ENCODE measurements at places on chromosomes 11 and 22.

DNA sequence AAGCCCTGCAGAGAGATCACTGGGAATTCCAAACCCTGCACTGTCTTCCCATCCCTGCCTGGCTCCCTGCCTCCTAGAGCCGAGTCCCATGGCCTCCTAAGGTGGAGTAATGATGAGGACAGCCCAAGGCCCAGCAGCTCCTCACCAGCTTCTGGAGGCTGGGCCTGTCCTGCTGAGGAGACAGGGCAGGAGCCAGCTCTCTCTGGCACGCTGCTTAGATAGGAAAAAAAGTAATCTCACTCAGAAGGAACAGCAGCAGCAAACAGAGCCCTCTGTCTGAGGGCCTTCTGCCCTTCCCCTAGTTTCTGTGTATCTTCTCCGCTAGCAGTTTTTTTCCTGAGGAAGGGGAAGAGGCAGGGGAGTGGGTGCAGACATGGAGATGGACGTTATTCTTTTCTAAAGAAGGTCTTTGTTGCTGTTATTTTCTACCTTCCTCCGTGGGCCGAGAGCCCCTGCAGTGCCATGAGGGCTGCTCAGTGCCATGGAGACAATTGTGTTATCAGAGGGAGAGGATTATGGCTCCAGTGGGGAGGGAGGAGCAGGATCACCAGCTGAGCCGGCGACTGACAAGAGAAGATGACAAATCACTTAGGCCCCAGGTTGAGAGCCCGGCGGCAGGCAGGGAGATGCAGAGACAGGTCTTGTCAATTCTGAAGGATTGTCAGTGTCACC lies 315.3 kb downstream of the BUD13 start:
- no peak for DNase-seq

DNA sequence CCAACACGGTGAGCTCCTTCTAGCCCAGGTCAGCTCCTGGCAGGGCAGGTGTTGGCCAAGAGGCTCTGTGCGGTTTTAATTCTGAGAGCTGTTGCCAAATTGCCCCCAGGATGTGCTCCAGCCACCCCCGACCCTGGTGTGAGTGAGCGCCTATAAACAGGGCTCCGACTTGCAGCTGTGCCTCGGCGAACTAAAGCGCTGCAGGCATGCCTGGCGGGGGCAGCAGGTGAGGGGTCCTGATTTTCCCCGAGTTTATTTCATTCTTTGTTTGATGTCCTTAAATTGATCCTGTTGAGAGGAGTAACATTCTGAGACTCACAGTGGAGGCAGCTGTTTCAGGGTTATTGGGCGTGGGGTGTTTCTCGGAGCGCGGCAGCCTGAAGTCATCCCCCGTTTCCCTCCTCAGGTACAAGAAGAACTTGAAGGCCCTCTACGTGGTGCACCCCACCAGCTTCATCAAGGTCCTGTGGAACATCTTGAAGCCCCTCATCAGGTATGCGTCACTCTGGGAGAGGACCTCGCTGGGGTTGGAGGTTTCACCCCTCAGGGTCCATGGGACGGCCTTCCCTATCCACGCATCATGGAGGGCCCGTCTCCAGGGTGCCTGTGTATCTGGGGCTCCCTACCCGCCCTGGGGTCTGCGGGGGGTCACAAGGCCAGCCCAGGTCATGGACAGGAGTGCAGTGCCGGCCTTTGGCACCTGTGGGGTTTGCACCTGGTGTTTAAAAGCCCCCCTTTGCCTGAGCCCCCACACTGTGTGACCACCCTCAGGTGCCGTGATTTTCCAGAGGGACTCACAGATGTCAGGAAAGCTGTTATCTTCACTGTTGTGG lies 62.1 kb downstream of the ARHGAP8 start:
- DNase-seq = no peak

DNA sequence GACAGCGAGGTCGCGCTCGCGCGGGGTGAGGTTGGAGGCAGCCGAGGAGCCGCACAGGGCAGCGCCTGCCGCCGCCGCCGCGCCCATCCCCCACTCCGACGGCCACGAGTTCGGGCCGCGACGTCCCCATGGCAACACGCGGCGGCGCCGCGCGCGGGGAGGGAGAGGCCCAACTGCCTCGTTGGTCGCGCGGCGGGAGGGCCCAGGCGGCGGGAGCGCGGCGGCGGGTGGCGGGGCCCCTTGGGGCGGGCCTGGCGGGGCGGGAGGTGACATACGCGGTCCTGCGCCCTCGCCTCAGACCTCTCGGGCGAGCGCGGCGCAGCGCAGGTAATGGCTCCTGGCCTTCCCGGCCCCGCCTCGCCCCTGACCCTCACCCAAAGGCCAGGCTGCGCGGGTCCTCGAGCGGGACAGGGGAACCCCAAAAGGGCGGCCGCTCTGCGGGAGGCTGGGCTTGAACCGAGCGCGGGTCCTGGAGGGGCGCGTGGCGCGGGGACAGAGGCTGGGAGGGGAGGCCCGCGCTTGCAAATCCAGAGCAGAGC lies at the start of gene DEUP1:
Gene DEUP1, plus strand, starts transcription at position 297 of the 539 bp plus-strand sequence. CDS start 1,518 bp downstream, outside the sequence.
- DNase-seq = no peak

DNA sequence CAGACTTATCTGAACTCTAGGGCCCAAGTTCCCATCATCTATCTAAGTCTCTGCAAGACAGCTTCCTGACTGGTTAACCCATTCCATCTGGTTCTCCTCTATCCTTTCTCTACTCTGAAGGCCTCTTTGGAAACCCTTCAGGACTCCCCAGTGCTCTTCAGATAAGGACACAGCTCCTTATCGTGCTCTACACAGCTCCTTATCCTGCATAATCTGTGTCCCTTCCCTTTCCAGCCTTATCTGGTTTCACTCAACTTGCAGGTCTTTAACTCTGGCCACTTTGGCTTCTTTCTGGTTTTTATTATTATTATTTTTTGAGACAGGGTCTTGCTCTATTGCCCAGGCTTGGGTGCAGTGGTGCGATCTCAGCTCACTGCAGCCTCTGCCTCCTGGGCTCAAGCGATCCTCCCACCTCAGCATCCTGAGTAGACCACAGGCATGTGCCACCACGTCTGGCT lies 10.6 kb downstream of the ENDOD1 start:
- no peak for DNase-seq

DNA sequence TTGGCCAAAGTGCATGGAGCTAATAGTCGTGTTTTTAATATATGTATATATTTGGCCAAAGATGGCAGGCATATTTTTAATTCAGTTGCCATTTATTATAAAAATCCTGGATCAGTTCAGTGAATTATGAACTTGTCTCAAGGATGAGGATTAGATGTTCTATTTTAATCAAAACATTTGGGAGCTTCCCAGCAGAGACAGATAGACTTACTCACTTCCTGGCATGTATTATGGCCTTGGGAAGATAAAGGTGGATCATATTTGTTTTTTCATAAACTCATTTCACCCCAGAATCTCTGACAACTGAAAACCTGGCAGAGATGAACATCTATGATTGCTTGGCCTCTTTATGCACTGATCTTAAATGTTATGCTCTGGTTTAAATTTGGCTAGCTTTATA lies 148.8 kb downstream of the NCAM1 start:
- DNase-seq = no peak

DNA sequence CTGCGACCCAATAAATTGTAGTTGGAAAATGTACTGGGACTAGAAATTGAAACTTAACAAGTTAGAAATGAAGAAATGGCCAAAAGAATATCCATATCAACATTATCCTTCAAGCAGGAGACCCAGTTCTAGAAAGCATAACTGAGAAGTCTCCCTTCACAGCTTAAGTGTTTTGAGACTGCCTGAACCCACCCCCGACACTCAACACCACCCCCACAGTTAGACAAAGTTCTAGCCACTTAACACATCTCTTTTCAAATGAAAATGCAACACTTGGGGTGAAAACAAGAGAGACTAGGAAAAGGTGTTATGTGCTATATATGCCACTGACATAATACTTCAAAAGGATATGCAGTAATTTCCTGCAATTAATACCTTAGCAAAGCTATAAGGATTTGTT lies 184.5 kb downstream of the SOX6 start:
- DNase-seq = no peak

GRCh38 chr11:46075928-46076327 lies 45.3 kb downstream of the PHF21A start:
- no peak for DNase-seq

DNA sequence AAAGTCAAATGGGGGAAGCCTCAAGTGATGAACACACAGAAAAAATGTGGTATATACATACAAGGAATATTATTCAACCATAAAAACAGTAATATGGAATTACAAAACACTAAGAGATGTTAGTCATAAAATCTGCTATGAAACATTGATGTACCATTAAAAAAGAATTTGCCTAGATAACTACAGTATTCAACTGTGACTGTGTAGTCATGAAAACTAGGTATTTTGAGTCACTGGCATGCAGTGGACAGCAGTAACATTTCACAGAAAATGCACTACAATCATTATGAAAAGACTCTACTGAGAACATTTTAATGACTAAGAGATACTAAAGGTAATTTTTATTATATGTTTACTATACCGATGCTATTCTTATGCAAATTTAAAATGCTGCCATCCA lies 11.7 kb downstream of the ZNF195 start:
- DNase-seq = no peak

DNA sequence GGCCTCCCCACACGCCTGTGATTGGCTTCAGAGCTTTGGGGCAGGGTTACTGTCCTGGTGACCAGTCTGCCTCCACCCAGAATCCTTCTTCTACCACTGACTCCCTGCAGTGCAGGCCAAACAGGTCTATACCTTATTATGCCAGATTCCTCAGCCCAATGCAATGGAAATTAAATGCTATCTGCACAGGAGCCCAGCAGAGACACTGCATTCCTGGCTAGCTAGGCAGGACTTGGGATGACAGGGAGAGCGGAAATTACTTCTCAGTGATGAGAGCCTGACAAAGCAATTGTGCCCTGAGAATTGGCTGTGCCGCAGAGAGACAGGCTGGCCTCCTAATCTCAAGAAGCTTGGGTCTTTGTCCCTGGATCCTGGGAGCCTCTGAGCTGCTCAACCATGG lies 143.8 kb upstream of the NCAM1 start:
- no peak for DNase-seq

GRCh38 chr11:103927535-103927934 lies 108.9 kb upstream of the DDI1 start:
- no peak for DNase-seq

DNA sequence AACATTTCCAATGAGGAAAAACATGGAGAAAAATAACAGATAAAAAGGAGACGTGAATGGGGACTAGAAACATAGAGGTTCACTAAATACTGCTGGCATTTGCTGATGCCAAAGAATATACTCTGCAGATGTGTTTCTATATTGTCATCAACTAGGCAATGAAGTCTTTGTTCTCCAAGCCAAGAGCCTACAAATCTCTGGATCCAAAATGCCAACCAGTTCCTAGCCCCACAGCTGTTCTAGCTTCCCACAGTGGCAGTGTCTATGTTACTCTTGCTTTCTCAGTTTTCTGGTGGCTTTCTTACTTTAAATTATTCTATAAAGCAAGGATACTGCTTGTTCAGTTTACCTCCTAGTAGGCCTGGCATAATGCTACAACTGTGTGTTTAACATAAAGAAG lies 977.9 kb upstream of the CCDC90B start:
- DNase-seq = no peak

- DNase-seq = peak; percentile 38
Observed at GRCh38 chr11:1772270-1773130, 8.8 kb upstream of the CTSD start.

- no peak for DNase-seq
Observed at GRCh38 chr11:34825315-34825669, 90.9 kb downstream of the APIP start.

- no peak for DNase-seq
Observed at GRCh38 chr11:134971381-134971780, 559.3 kb upstream of the B3GAT1 start.

DNA sequence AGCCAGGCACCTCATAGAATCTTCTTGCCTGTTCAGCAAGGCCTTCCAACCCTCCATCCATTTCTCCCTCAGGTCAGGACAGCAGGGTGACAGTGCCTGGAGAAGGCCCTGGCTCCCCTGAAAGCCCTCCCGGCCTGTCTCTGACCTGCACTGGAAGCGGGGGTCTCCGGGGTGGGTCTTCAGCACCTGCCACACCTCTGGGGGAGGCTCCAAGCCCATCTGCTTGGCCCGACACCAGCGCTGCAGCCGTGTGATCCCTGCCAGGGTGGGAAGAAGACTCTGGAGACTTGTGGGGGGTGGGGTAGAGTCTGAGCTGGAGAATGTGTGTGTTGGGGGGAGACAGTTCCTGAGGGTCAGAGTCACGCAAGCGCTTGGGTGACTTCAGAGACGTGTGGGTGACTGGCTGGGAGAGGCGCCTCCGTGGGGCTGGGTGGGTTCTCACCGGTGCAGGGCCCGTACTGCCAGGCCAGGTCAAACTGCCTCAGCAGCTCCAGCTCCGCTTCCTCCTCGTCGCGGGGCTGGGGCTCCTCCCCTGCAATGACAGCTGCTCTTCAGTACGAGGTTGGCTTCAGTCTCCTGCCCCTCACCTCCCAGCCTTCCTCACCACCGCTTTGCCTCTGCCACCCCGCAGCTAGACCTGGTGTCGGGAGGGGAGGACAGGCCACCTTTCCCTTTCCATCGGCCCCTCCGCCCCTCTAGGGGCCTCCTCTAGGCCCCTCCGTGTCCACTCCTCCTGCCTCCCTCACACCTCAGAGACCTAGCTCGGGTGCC lies 615 bp downstream of the POLD4 start:
- peak; percentile 58 for DNase-seq

DNA sequence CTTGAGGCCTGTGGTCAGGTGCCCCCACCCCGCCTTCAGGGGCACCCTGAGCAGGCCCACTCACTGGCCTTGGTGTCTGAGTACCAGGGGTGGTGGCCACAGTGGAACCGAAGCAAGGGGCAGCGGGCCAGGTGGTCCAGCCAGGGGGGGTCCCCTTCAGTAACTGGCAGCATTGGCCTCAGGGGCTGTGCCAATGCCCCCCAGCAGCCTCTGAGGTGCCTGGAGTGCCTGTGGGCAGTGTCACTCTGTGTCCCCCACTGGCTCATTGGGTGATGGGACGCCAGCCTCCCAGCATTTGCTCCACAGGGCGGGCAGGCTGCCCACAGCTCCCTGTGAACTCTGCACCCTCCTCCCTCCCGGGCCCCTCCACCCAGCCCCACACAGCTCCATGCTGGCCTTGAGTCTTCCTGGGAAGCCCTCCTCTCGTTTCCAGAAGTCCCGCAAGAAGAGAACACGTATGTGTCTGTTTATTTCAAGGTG lies 29.5 kb upstream of the CARS1 start:
- DNase-seq = no peak

- DNase-seq = no peak
Observed at GRCh38 chr22:46397951-46398350, 62.4 kb downstream of the TRMU start.

GRCh38 chr11:115217726-115218311 lies 286.4 kb downstream of the CADM1 start:
- no peak for DNase-seq

- no peak for DNase-seq
Observed at GRCh38 chr11:4093519-4094347, 866 bp upstream of the RRM1 start.

GRCh38 chr11:23903044-23903704 lies 593.7 kb upstream of the LUZP2 start:
- DNase-seq = no peak

DNA sequence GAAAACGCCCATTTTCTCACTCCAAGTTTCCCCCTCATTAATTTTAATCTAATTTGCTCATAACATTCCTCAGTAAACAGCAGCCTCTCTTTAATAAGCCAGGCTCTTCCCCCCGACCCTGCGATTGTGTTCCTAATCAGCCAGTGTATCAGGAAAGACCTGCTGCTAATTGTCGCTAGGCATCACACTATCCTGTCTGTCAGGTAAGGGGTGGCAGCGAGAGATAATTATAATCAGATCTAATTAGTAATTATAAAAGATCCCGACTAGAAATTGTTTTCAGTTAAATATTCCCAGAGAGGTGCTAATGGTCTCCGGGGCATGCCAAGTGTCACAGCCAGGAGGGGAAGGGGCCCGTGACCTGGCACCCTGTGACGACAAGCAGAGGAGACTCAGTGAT lies 142.8 kb downstream of the ST3GAL4 start:
- no peak for DNase-seq

Measured in activated CD4-positive, CD25-positive, alpha-beta regulatory T cell (primary cell).